Stimulated activated CD8-positive, alpha-beta memory T cell treated with anti-CD3 and anti-CD28 coated beads, Interleukin-4, amount 100 ng/mL, for 1 hour (primary cell): ENCODE measurements at places on chromosomes 4 and X.

DNA sequence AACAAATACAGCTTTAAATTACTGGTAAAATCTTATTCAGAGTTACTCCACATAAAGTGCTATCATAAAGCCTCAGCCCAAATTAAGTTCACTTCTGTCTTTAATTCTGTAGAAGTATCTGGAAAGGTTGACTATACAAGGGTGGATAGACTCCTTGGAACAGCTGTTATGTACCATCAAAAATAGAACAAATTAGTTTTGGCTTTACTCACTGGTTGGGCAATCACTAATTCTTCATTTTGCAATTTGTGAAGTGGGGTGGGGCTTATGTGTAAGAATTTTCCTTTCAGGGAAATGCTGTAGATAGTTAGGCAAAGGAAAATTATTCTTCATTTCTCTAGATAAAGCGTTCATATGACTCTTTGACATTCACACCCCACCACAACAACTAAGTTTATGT lies 7.8 kb downstream of the DIAPH2 start:
- DNase-seq, result no peak

DNA sequence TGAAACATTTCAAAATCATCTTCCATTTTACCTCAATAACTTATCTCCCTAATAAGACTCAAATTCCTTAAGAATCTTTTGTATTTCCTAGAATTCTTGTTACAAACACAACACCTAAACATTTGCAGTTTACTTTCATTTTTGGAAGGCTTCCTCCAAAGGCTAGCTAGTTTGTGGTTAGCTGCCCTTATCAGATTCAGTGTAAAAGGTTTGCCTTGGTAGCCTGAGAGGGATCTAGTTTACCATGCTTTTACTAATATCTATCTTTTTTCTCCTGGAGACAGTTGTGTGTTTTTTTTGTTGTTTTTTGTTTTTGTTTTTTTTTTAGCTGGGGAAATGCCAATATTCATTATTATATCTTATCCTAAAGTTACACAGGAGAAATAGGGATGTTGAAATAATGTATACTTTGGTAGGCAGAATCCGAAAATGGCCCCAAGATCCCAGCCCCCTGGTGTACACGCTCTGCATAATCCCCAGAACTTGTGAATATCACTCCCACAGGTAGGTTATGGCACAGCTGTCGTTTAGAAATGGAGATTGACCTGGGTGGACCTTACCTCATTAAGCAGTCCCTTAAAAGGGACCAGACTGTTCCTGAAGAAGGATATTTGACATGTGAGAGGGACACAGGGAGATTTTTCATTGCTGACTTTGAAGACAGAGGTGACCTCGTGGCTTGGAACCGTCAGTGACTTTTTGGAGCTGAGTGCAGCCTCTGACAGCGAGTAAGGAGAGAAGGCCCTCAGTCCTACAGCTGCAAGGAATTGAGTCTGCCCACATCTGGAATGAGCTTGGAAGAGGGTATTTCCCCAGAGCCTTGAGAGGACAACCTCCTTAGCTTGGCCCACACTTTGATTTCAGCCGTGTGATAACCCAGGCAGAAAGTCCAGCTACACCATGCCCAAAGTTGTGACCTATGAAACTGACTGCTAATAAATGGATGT lies 33.4 kb downstream of the SEPTIN11 start:
- DNase-seq, result no peak

DNA sequence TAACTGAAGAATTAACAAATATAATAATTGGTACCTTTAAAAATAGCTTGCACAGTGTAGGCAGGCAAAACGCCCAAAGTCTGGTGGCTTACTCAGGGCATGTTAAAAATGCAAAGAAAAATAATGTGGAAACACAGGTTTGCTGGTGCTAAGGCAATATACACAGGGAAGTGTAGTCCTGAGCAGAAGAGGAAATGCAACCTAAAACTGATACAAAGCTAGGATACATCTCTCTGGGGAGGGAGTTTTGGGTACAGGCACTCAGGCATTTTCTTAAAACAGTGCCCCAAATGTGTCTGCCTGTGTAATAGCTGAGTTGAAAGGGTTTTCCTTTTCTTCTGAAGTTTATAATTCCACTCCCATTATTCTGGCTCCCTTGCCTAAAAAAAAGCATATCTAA lies 47.4 kb downstream of the TMPRSS11E start:
- no peak for DNase-seq

GRCh38 chr4:21949073-21949457 lies 493 bp upstream of the KCNIP4 start:
- DNase-seq, result no peak

GRCh38 chrX:632366-633042 lies 1.9 kb downstream of the SHOX start:
- no peak for DNase-seq

GRCh38 chrX:16308773-16309172 lies 141.5 kb downstream of the MAGEB17 start:
- DNase-seq, result no peak

DNA sequence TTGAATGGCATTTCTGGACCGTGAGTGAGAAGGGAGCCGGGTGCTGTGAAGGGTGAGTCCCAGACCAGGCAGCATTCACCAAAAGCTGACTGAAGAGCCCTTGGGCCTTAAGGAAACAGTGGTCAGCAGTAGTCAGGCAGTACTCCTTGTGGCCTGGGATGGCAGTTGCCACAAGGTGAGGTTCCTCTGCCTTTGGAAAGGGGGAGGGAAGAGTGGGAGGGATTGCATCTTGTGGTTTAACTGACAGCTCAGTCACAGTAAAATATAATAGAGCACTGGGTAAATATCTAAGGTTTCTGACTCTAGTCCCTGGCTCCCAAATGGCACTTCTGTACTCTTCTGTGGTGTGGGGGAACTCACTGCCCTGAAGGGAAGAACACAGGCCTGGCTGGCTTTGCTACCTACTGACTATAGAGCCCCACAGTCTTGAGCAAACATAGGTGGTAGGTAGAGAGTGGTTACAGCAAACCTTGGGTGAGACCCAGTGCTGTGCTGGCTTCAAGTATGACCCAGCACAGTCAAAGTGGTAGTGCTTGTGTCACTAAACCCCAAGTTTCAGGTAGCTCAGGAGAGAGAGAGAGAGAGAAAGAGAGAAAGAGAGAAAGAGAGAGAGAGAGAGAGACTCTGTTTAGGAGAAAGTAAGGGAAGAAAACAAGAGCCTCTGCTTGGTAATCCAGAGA lies 154.2 kb downstream of the TEX11 start:
- no peak for DNase-seq

DNA sequence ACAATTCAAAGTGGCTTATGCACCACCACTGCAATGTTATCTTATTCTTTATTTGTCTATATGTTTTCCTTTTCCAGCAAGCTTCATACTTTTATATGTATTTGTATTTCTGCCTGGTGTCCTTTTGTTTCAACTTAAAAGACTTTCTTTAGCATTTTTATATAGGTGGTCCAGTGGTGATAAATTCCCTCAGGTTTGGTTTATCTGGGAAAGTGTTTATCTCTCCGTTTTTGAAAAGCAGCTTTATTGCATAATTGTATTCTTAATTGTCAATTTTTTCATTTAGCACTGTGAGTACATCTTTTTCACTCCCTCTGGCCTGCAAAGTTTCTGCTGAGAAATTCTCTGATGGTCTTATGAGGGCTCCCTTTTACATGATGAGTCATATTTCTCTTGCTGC lies 479.0 kb upstream of the GRID2 start:
- DNase-seq, result no peak

DNA sequence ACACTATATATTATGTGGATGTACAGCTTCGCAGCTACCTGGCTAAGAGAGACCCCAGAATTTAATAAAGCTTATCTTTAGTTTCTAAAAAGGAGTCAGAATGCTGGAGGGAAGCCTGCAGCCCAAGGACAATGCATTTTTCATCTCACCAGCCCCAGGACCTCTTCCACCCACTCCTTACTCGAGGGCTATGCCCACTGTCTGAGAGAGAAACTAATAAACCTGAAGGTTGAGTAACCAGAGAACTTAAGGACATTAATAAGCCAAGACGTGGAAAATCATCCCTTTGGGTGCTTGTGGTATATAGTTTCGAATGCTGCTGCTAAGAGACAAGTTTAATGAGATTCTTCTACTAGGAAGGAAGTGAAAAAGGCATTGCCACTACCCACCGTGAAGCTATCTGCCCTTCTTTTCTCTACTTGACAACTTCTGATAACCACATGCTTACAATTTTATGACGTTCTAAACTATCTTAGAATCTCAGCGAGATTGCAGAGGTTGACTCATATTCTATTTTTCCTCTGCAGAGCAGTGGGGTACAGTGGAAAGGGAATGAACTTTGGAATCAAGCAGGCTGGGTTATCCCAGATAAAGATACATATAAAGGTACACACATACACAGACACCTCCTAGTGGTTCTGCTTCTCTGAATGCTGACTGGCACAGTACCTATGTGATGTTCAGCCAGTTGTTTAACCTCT lies 3.3 kb downstream of the RELL1 start:
- no peak for DNase-seq

DNA sequence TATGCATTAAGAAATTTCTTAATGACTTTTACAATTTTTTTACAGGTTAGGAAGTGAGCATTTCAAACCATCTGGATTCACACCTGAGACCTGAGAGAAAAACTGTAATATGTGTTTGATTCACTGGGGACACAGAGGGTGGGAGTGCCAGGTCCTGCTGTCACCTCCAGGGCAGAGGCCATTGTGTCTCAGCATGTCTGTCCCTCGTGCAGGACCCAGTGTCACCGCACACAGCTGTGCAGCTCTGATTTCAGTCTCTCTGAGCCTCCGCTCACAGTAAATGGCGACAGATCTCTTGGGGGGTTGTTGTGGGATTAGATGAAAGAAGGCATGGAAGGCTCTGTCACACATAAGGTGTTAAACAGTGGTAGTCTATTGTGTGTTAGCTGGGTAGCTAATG lies 23.0 kb upstream of the CLDN24 start:
- no peak for DNase-seq

DNA sequence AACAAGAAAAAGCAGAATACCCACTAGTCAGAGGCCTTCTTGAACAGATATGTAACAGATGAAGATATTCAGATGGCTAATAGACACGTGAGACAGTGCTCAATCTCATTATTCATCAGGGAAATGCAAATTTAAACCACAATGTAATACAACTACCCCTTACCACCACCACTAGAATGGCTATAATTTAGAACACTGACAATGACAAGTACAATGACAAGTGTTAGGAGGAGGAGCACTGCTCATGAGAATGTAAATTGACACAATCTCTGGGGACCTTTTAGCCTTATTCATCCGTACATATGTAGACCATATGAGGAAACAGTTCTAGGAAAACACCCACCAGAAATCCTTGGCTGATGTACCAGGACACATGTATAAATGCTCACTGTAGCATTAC lies 13.1 kb downstream of the ZNF81 start:
- DNase-seq, result no peak

GRCh38 chr4:18511727-18512126 lies 490.2 kb upstream of the LCORL start:
- no peak for DNase-seq

DNA sequence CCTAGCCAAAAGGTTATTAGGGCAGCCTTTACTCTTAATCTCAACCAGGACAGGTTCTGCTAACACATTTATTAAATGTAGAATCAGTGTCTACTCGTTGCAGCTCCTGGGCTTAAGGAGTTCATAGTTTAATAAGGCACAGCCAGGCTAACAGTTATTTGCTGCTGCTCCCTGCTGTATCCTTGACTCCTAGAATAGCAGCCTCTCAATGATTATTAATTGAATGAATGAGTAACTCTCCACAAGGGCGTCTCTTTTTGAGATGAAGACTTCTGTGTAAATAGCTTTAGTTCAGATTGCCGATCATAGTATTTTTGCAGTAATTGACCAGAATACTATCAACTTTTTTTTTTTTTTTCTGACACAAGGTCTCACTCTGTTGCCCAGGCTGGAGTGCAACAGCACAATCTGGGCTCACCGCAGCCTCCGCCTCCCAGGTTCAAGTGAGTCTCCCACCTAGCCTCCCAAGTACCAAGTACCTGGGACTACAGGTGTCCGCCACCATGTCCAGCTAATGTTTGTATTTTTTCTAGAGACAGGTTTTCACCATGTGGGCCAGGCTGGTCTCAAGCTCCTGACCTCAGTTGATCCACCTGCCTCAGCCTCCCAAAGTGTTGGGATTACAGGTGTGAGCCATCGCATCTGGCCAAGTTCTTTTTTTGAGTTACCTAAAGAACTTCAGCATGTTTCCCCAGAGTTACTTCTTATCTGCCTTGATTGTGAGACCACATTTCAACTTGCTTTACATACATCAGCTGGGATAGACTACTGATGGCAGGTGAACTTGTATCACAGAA lies 2.9 kb downstream of the UGDH start:
- DNase-seq, result no peak

DNA sequence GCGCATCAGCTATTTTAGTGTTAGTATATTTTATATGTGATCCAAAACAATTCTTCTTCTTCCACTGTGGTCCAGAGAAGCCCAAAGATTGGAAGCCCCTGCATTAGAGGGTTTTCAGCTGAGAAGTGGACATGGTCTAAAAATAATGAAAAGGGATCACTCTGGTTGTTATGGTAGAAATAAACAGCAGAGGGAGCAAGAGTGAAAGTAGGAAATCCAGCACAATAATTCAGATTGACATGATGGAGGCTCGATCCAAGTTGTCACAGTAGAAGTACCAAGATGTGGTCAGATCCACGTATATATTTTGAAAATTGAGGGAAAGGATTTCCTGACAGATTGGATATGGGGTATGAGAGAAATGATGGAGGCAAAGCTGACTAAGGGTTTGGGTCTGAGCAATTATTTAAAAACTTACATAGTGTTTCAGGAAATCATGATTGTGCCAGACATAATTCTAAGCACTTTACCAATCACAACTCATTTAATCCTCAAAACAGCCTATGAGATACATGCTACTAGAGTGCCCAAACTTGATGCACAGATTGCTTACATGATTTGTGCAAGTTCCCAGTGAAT lies 17.0 kb upstream of the TMEM144 start:
- no peak for DNase-seq

GRCh38 chrX:7314425-7314824 lies 166.5 kb upstream of the PUDP start:
- DNase-seq, result no peak

DNA sequence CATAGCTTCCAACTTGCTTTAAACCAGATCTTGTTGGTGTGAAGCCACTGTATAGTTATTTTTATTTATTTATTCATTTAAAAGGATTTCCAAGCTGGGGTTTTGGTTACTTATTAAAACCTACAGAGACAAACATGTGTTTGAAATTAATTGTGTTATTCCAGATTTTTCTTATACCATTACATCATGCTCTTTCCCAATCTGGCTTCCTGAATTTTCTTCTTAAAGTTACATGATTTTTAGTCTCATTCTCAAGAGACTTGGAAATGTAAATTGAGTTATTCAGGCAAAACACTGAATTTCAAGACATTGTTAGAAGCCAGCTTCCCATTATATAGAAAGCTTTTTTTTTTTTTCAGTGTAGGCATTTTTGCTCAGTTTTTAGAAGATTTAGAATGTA lies 381.9 kb downstream of the IL1RAPL1 start:
- DNase-seq, result no peak

DNA sequence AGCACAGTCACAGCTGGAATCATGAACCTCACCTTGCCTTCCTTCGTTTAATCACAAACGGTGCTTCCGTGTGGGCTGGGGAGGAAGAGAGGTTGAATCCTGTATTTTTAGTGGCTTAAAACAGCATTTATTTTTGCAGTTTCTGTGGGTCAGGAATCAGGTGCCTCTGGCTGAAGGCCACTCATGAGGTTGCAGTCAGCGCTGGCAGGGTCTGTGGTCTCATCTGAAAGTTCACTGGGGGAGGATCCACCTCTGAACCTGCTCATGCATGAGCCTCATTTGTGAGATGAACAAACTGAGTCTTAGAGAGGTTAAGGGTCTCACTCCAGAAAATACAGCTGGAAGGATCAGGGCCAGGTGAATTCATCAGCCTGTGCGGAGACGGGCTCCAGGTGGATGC lies 17.1 kb upstream of the ABLIM2 start:
- no peak for DNase-seq
